ENCODE measurements at places on chromosomes 2 and 18.

GRCh38 chr2:98547092-98547790 is 61.1 kb downstream of the COA5 start:
- DNase-seq: no peak

- DNase-seq: no peak
Measured at GRCh38 chr2:111627256-111627655, 256.7 kb downstream of the ANAPC1 start.

- DNase-seq: no peak
Measured at GRCh38 chr18:14961991-14962390, 214.0 kb downstream of the ANKRD30B start.

DNA sequence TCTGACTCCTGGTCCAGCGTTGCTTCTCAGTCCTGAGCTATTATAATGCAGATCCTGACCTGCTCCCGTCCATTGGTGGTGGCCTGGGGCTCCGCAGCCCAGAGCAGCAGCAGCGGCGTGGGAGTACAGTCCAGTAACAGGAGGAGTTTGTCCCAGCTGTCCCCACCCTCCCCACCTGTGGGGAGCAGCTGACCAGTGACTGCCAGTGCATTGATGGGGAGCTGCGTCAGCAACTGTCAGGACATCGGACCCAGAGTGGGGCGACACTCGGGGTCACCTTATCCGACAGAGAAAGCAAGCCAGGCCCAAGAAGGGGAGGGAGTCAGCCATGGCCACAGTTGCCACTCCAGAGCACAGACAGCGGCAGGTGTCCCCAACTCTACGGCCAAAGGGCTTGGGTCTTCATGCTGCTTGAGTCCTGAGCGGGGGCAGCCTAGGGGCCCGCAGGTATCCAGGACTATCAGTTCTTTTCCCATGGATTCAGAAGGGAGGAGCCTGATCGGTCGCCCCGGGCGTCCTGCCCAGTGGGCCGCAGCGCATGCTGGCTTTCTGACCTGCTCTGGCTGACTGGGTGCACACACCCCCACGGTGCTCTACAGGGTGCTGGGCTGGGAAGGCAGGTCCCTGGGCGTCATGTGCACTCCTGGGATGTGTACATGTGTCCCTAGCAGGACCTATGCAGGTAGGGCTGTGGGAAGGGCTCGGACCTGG is 29.7 kb downstream of the DNMT3A start:
- no peak for DNase-seq

- no peak for DNase-seq
Measured at GRCh38 chr2:224630659-224631550, 45.7 kb upstream of the CUL3 start.
